ENCODE measurements at places on chromosomes 3 and 15.

DNA sequence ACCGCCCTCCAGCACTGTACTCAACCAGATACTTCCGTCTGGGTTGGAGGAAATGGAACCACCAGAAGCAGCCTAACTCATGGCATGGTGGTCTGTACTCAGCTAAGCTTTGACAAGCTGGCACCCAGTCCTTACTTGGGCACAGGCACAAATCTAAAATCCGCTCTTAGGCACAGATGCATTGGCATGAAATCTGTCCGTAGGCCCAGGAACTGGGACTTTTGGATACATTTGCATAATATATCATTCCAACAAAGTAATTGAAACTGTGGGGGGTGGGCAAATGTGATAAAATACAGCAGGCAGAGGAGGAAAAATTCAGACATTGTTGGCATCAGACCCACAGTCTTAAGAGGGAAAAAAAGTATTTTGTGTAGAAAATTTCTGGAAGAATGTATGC is 75.4 kb downstream of the C3orf85 start:
- DNase-seq, result no peak

- no peak for DNase-seq
Measured at GRCh38 chr3:194610689-194611088, 22.5 kb downstream of the TMEM44 start.

DNA sequence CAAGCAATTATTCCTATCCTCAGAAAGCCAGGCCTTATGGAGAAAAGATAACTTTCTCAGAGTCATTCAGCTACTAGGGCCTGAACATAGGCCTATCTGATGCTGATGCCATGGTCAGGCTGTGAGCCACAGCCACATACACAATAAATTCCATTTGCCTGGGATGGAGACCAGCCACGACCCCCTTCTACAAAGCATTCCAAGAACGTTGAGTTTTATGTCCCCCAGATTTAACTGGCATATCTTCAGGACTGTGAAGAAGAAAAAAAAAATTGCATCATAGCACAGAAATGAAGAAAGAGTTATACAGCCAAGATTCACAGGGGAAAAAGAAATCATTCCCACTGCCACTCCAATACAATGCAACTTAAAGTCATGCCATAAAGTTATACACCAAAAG is 100.0 kb downstream of the THBS1 start:
- no peak for DNase-seq

DNA sequence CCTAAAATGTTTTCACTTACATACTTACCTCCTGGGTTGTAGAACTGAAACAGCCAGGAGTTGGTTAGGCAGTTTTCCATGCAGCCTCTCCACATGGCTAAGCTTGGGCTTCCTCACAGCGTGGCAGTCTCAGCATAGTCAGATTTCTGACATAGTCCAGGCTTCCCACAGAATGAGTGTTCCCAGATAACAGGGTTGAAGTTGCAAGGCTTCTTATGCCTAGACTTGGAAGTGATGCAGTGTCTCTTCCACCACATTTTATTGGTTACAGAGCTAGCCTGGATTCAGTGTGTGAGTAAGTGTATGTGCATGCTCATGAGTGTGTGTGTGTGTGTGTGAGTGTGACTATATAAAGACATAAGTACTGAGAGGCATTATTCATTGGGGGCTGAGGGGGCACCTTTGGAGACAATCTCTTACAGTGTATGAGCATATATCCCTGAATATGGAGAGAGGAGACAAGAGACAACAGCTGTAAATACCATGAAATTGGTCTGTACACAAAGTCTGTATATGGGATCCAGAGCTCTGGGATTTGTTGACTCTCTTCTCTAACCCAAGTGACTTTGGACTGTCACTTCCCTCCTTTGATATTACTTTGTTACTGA is 78.1 kb downstream of the ZNF621 start:
- DNase-seq, result no peak

- no peak for DNase-seq
Measured at GRCh38 chr15:70316059-70316600, 218.4 kb upstream of the TLE3 start.
